ENCODE measurements at places on chromosomes 3 and 15.
A peak's percentile ranks its signal among the peaks of the same experiment; 100 is the strongest.

GRCh38 chr15:101489237-101489598, 289 bp downstream of the PCSK6 start:
- DNase-seq: no peak
- no peaks in the 10 kb centered on the region for H3K36me3 ChIP-seq
- no peak overlapping the region for H3K27ac ChIP-seq
- H3K4me1 ChIP-seq: no peaks in the 10 kb centered on the region
- H3K27me3 ChIP-seq: no peaks in the 10 kb centered on the region

GRCh38 chr3:27669591-27669990, 52.5 kb downstream of the EOMES start:
- no peaks in the 10 kb centered on the region for H3K36me3 ChIP-seq
- H3K4me1 ChIP-seq: peaks cover 8% of the 10 kb centered on the region
- H3K4me3 ChIP-seq: no peak overlapping the region
- H3K27me3 ChIP-seq: no peaks in the 10 kb centered on the region
- no peak for DNase-seq

GRCh38 chr3:140234256-140234655, 299.3 kb downstream of the CLSTN2 start:
- H3K36me3 ChIP-seq: no peaks in the 10 kb centered on the region
- no peak overlapping the region for H3K4me3 ChIP-seq
- no peak overlapping the region for H3K27ac ChIP-seq
- H3K4me1 ChIP-seq: no peaks in the 10 kb centered on the region
- H3K27me3 ChIP-seq: no peaks in the 10 kb centered on the region

GRCh38 chr3:43856351-43856750, 165.6 kb downstream of the ABHD5 start:
- peaks cover 20% of the 10 kb centered on the region for H3K27me3 ChIP-seq
- no peak overlapping the region for H3K27ac ChIP-seq
- H3K36me3 ChIP-seq: no peaks in the 10 kb centered on the region
- DNase-seq: no peak
- no peaks in the 10 kb centered on the region for H3K4me1 ChIP-seq

- H3K36me3 ChIP-seq: no peaks in the 10 kb centered on the region
- no peak overlapping the region for H3K27ac ChIP-seq
- no peaks in the 10 kb centered on the region for H3K27me3 ChIP-seq
- DNase-seq: no peak
Measured at GRCh38 chr3:111915905-111916304, 56.8 kb downstream of the PHLDB2 start.

GRCh38 chr3:38297947-38298711, 16.0 kb downstream of the SLC22A14 start:
- H3K27me3 ChIP-seq: no peaks in the 10 kb centered on the region
- H3K4me3 ChIP-seq: no peak overlapping the region
- H3K27ac ChIP-seq: no peak overlapping the region

GRCh38 chr3:62832553-62832952, 42.7 kb downstream of the CADPS start:
- no peaks in the 10 kb centered on the region for H3K36me3 ChIP-seq
- no peaks in the 10 kb centered on the region for H3K27me3 ChIP-seq
- H3K4me1 ChIP-seq: peaks cover 9% of the 10 kb centered on the region
- no peak for DNase-seq
- no peak overlapping the region for H3K27ac ChIP-seq

DNA sequence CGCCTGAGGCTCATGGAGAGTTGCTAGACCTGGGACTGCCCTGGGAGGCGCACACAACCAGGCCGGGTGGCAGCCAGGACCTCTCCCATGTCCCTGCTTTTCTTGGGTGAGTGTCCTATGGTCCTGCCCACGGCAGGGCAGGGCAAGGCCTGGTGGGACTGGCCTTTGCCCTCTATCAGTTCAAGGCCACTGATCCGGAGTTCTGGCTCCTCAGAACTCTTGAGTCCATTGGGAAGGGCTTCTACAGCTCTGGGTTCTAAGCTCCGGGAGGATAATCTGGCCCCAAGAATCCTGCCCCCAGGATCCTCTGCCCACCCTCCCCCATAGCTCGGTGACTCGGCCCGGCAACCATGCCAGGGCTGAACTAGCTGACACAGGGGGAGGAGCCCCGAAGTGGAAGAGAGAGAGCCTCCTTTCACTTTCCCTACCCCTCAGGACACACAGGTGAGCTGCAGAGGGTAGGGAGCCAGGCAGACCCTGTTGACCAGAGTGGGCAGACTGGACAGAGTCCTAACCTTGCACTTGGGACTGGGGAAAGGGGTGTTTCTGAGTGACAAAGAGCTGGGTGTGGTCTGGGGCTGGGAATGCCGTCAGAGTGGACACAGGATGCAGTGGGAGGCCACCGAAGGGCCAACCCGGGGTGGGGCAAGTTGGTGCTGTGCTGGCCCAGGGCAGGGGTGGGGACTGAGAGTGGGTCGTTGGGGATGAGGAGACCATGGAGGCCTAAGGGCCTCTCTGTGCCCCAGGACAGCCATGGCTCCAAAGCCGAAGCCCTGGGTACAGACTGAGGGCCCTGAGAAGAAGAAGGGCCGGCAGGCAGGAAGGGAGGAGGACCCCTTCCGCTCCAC, 664 bp downstream of the PARP3 start:
- H3K27ac ChIP-seq: peak overlapping the region; percentile 95
- peaks cover 3% of the 10 kb centered on the region for H3K4me1 ChIP-seq
- peak; percentile 24 for DNase-seq
- peak overlapping the region; percentile 78 for H3K4me3 ChIP-seq
- peaks cover 10% of the 10 kb centered on the region for H3K36me3 ChIP-seq

DNA sequence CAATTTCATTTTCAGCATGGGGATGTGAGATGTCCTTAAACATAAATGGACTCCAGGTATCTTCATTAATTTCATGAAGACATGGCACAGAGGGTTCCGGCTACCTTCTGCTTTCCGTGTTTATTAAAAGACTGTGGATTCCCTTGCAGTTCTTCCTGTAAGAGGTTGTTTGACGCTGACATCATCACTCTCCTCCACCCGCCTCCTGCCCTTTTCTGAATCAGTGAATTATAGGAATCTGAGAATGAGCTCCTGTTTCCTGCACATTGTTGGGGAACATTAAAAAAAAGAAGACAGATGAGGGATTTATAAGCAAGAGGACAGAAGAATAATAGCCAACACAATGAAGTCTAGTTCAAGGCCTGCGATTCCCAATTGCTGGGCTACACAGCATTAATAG, 191.3 kb downstream of the LPP start:
- H3K4me3 ChIP-seq: no peak overlapping the region
- no peaks in the 10 kb centered on the region for H3K27me3 ChIP-seq
- H3K4me1 ChIP-seq: peaks cover 49% of the 10 kb centered on the region
- DNase-seq: no peak

DNA sequence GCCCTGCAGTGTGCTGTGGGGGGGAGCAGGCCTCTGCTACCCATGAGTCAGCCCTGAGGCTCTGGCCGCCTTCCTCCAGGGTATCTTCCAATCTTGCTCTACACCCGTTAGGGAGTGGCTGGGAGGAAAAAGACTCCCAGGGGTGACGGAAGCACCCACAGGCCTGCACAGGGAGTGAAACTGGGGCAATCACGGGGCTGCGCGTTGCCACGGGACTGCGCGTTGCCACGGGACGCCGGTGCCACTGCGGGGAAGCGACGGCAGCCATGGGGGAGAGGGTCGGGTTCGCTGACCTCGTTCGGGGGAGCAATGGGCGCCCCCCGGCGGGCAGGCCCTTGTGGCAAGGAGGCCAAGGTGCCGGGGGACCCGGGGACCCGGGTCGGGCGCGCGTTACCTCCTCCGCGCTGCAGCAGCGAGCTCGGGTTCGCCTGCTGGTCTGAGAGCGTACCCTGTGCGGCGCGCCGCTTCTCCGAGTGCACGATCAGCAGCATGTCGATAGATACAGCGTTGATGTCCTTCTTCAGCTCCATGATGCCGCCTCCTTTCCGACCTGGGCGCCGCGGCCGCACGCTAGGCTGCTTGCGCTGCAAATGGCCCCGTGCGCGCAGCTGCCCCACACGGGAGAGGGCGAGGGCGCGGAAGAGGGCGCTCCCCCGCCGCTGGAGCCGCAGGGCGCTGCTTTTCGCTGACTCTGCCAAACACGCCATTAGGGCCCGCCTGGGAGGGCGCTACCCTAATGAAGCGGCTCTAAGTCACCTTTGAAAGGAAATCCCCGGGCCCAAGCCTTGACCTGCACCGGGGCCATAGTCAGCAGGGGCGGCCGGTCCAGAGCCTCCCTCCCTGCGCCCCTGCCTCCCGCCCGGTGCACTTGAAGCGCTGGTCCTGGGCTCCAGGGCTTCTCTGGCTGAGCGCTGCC, at the start of gene KY:
KY (minus strand) TSS at position 592 of the 916 bp plus-strand sequence; CDS start at position 530, 62 bp downstream.
- peaks cover 5% of the 10 kb centered on the region for H3K27me3 ChIP-seq
- no peaks in the 10 kb centered on the region for H3K36me3 ChIP-seq
- DNase-seq: no peak
- no peak within 1 kb of the TSS for H3K27ac ChIP-seq
- H3K4me3 ChIP-seq: peak within 1 kb of the TSS; percentile 46

DNA sequence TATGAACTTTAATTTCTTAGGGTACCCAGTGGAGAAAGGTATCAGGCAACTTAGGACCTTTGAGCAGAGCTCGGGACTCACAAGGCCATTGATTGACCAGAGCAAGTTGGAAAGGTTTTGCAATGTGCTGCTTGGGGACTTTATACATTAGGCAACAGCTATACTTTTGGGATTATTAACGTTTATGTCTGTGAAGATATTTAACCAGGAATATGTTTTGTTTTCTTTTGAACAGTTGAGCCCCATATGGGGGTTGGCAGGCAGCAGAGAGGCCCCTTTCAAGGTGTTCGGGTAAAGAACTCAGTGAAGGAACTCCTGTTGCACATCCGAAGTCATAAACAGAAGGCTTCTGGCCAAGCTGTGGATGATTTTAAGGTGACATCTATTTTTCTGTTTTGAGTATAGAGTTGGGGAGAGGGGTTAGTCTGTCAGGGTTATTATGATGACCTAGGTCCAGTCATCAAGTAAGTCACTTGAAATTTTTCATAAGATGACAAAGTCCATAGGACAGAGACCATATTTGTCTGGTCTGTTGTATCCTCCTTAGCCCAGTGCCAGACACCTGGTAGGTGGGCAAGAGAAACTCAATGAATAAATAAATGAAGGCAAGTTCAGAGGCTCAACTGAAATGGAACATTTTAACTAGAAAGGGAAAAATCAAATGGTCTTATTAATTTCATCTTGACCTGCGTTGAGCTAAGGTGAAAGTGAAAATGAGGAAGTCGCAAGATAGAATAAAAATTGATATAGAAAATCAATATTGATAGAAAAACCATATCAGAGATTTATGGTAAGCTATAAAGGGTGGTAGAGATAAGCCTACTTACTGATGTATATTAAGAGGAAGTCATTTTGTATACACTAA, 2.8 kb downstream of the NFKBIZ start:
- H3K4me1 ChIP-seq: peaks cover 8% of the 10 kb centered on the region
- H3K4me3 ChIP-seq: peak overlapping the region; percentile 79
- H3K36me3 ChIP-seq: peaks cover 52% of the 10 kb centered on the region
- H3K27ac ChIP-seq: peak overlapping the region; percentile 37
- H3K27me3 ChIP-seq: no peaks in the 10 kb centered on the region

DNA sequence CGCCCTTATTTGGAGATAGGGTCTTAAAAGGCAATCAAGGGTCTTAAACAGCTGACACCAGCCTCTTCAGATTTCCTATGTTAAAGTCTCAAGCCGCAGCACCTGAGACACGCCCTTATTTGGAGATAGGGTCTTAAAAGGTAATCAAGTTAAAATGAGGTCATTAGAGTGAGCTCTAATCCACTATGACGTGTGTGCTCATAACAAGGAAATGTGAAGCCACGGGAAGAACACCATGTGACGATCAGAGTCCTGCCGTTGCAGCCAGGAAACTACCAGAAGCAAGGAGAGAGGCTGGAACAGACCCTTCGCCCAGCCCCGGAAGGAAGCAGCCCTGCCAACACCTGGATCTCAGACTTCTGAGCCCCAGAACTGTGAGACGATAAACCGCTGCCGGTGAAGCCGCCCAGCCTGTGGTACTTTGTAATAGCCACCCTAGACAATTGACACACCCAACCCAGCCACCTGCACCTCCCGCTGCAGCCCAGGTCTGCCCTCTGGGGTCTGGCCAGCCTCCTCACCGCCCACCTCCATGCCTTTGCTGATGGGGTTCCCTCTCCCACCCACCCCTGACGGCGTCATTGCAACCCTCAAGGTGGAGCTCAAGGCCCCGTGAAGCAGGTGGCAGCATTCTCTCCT, 137.9 kb downstream of the MEGF11 start:
- no peaks in the 10 kb centered on the region for H3K4me1 ChIP-seq
- DNase-seq: no peak
- H3K27ac ChIP-seq: no peak overlapping the region
- H3K36me3 ChIP-seq: no peaks in the 10 kb centered on the region
- peaks cover 15% of the 10 kb centered on the region for H3K27me3 ChIP-seq

DNA sequence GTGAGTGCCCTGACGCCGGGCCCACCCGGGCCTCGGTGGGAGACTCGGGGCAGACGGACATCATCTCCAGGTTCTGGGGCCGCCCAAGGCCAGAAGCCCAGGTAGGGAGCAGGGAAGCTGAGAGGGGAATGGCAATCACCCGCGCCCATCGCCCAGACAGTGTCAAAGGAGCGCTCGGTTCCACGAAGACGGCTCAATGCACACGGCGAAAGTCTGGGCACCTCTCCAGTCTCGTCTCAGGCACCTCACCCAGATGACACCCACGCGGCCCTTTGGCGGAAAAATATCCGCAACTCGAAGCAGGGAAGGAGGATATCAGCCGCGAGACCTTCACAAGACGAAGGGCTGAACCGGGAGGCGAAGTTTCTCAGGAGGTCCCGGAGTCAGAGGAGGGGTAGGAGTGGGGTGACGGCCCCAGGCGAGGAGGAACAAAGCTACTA, 916 bp downstream of the IL17RD start:
- DNase-seq: peak; percentile 52
- no peaks in the 10 kb centered on the region for H3K27me3 ChIP-seq
- peak overlapping the region; percentile 86 for H3K4me3 ChIP-seq
- H3K36me3 ChIP-seq: no peaks in the 10 kb centered on the region
- H3K4me1 ChIP-seq: no peaks in the 10 kb centered on the region
- peak overlapping the region; percentile 83 for H3K27ac ChIP-seq

DNA sequence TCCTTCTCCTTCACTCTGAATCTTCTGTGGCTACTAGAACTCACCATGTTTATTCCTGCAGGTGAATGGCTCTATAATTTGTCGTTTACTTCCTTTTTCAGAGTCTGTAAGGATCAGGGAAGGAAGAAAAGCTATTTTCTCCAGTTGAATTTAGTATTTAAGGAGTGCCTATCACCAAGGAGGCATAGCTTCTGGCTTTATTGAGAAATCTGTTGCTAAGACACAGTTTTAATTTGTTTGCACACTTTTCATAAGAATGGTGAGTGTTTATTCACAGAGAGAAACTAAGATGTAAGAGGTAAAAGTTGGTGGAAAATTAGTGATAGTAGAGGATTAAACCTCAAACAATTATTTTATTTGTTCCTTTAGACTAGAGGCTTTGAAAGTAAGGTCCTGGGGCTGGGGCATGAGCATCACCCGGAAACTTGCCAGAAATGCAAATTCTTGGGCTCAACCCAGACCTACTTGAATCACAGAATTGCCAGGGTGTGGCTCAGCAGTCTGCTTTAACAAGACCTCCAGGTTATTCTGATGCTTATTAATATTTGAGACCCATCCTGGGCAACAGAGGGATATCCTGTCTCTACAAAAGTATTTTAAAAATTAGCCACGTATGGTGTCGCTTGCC, 461.3 kb downstream of the AGBL1 start:
- no peak overlapping the region for H3K4me3 ChIP-seq
- DNase-seq: no peak
- H3K36me3 ChIP-seq: no peaks in the 10 kb centered on the region
